Naive thymus-derived CD4-positive, alpha-beta T cell (primary cell): ENCODE measurements at places on chromosomes 5 and 9. TPM values are rescaled to one million over a fixed set of nuclear protein-coding genes. Genes with fewer than 3 reads are reported as not detected.
A peak's percentile ranks its signal among the peaks of the same experiment; 100 is the strongest.

DNA sequence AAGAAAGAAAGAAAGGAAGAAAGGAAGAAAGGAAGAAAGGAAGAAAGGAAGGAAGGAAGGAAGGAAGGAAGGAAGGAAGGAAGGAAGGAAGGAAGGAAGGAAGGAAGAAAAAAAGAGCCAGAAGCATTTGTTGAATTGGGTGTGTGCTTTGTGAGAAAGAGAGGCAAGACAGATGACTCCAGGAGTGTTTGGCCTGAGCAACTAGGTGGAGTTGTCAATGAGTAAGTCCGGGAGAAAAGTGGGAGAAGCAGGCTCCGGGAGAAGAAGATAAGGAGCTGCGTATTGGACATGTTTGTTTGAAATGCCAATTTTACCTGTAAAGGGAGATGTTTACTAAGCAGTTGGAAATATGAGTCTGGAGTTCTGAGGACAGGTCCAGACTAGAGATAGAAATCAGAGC, 15.1 kb upstream of the GCNT1 start:
- no peak overlapping the region for H3K27ac ChIP-seq
- DNase-seq, result no peak
- H3K27me3 ChIP-seq, result no peaks in the 10 kb centered on the region
- H3K4me1 ChIP-seq, result no peaks in the 10 kb centered on the region
- no peaks in the 10 kb centered on the region for H3K36me3 ChIP-seq

DNA sequence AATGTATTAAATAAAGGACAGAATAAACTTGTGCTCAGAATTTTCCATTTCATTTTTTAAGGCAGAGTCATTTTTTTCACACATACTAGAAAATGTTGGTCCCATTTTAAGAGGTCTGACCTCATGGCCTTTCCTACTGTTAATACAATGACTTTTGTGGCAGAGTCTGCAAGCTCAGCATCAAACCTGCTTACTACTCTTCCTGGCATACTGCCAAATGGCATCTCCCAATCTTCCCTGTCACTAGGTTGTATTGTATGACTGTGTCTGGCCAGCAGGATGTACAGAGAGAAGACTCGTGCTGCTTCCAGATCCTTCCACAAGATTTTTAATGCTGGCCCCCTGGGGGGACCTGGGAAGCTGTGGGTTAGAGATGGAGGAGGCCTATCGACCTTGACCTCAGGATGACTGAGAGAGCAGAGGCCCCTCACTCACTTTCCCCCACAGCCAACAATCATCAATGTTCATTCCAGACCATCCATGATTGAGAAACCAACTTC, 64.7 kb downstream of the BARX1 start:
- no peak overlapping the region for H3K4me3 ChIP-seq
- H3K36me3 ChIP-seq, result no peaks in the 10 kb centered on the region
- no peaks in the 10 kb centered on the region for H3K4me1 ChIP-seq
- no peak for DNase-seq
- H3K27ac ChIP-seq, result no peak overlapping the region
- no peaks in the 10 kb centered on the region for H3K27me3 ChIP-seq

DNA sequence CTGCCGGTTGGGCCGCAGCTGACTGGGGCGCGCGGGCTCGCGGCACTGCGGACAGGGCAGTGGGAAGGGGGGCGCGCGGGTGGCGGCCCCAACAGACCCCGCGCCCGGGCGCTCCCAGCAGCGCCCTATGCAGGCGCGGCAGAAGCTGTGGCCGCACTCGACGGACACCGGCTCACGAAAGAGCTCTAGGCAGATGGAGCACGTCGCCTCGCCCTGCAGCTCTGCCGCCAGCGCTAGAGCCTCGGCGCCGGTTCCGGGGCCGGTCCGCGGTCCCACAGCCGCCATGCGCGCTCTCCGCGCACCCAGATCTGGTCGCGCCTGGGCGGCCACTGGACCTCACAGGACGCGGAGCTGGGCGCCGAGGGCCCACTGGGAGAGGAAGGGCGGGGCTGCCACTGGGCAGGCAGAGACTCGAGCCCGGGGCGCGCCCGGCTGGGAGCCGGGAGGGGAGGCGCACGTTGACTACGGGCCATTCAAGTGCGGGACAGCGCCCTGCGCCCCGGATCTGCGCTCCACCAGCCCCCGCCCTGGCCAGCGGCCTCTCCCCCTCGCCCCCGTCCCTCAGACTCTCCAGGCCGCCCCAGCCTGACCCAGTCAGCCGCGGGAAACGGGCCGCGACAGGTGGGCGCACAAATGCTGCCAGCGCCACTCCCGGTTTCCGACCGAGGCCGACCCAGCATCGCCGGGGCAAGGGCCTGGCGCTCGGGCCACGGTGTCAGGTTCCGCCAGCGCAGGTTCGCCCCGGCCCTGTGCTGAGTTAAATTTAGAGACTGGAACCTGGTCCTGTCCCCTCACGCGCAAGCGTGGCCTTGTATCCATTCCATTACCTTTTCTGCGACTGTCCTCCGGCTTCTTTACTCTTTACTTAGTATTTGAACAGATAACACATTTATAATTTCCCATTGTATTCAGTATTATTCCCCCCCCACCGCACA, at the start of gene TRIM7:
TRIM7 (minus strand) TSS at position 371 of the 935 bp plus-strand sequence; CDS start at position 285, 86 bp downstream.
- H3K36me3 ChIP-seq, result no peaks in the 10 kb centered on the region
- H3K27me3 ChIP-seq, result peaks cover 4% of the 10 kb centered on the region
- H3K4me3 ChIP-seq, result peak within 1 kb of the TSS; percentile 67
- peaks cover 5% of the 10 kb centered on the region for H3K4me1 ChIP-seq

- no peak overlapping the region for H3K27ac ChIP-seq
- no peaks in the 10 kb centered on the region for H3K27me3 ChIP-seq
- no peak overlapping the region for H3K4me3 ChIP-seq
- no peak for DNase-seq
- peaks cover 16% of the 10 kb centered on the region for H3K4me1 ChIP-seq
- no peaks in the 10 kb centered on the region for H3K36me3 ChIP-seq
These were observed 10.0 kb downstream of the NAIF1 start for GRCh38 chr9:128056887-128057723.

The TMC1 gene
- not detected for total RNA-seq

The SLC25A2 gene
- total RNA-seq, result 1.1 TPM

The CCDC187 gene
- not detected for total RNA-seq

The NPR2 gene
- total RNA-seq, result 15.9 TPM

The GAPT gene
- 2.0 TPM for total RNA-seq

The DND1 gene
- 2.1 TPM for total RNA-seq

The IL3 gene
- total RNA-seq, result 1.3 and 2.6 TPM in 2 replicates

DNA sequence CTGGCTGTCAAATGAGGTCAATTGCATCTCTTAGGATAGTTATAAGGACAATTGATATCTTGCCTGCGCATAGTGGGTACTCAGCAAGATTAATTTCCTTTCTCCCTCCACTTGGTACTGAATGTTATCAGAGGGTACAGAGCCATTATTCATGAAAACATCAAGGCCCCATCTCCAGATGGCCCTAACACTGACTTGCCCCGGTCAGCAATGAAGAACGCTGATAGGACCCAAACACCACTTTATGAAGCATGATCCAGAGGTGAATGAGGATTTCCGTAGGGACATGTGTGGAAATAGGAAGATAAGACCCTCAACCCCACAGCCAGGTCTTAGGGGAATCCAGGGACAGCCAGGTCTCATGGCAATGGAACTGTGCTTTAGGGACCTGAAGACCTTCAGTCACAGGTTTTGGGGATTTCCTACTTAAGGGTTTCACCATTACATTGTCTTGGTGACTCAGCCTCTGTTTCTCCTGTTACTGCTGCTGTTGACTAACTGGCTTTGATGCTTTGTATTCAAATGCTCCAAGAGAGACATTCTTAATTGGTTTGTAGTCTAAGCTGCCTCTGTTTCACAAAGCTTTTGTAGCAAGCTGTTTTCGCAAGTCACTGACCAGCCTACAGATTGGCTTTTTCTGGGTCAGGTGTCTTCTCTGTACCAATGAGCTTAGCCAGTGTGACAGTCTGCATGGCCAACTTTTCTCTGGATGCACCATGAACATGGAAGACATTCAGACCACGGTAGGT, 35.3 kb upstream of the IQGAP2 start:
- no peak overlapping the region for H3K4me3 ChIP-seq
- no peaks in the 10 kb centered on the region for H3K27me3 ChIP-seq
- DNase-seq, result no peak

- H3K4me3 ChIP-seq, result no peak overlapping the region
- H3K27me3 ChIP-seq, result no peaks in the 10 kb centered on the region
- H3K27ac ChIP-seq, result no peak overlapping the region
- no peaks in the 10 kb centered on the region for H3K36me3 ChIP-seq
These were observed 114.8 kb downstream of the HSD17B3 start for GRCh38 chr9:96187151-96187555.

- DNase-seq, result no peak
- H3K36me3 ChIP-seq, result no peaks in the 10 kb centered on the region
- no peak overlapping the region for H3K4me3 ChIP-seq
These were observed 4.2 kb upstream of the FIBCD1 start for GRCh38 chr9:130943221-130943620.

GRCh38 chr5:146797658-146798057, 80.9 kb downstream of the PPP2R2B start:
- no peaks in the 10 kb centered on the region for H3K4me1 ChIP-seq
- H3K27me3 ChIP-seq, result no peaks in the 10 kb centered on the region
- H3K27ac ChIP-seq, result no peak overlapping the region
- H3K4me3 ChIP-seq, result no peak overlapping the region
- H3K36me3 ChIP-seq, result no peaks in the 10 kb centered on the region
- DNase-seq, result no peak

DNA sequence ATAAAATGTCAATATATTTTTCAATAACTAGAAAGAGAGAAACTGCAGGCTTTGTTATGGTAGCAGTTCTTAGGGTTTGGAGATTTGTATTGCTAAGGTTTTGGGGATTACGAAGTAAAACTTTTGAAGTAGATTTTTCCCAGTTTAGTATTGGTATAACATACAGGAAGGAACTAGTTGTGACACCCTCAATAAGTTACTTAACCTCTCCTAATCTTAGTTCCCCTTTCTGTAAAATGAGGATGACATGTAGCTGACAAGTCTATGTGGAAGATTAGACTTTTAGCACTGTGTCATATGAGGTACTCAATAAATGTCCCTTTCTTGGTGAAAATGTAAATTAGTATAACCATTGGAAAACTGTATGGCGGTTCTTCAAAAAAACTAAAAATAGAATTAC, 73.4 kb upstream of the ATG10 start:
- no peaks in the 10 kb centered on the region for H3K36me3 ChIP-seq
- no peak overlapping the region for H3K27ac ChIP-seq
- H3K27me3 ChIP-seq, result no peaks in the 10 kb centered on the region
- no peak for DNase-seq
- H3K4me3 ChIP-seq, result no peak overlapping the region

- H3K4me3 ChIP-seq, result no peak overlapping the region
- no peaks in the 10 kb centered on the region for H3K4me1 ChIP-seq
- no peaks in the 10 kb centered on the region for H3K36me3 ChIP-seq
- no peak overlapping the region for H3K27ac ChIP-seq
- no peak for DNase-seq
These were observed 311.1 kb upstream of the CHD1 start for GRCh38 chr5:99239826-99240360.

DNA sequence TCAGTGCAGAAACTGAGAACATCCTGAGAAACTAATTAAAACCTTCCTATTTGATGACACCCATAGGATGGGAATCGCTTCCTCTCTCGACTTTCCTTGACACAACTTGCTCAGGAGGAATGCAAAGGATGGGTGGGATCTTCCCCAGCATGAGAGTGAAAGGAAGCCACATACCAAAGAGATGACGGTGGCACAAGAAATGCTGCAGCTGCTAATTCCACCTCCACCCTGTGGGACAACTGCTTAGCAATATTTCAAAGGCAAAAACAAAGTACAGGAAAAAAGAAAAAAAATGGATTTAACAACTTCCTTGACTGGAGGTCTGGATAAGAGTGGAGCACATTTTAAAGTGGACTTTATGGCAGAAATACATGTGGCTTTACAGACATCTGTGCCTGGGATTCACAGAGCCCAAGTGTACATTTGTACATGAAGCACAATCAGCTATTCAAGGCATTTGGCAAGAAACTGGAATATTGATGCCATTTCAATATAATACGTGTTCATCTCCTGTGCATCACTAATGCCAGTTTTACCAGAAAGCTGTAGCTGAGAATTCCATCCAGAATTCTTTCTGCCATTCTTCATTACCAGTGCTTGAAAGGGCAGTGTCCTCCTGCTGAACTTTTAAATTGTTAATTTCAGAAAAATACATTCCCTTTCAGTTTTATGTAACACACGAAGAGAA, 359.2 kb upstream of the ACTBL2 start:
- H3K4me3 ChIP-seq, result no peak overlapping the region
- H3K27ac ChIP-seq, result no peak overlapping the region
- DNase-seq, result no peak

GRCh38 chr9:3329361-3329760, 196.4 kb downstream of the RFX3 start:
- no peaks in the 10 kb centered on the region for H3K36me3 ChIP-seq
- no peaks in the 10 kb centered on the region for H3K4me1 ChIP-seq
- H3K4me3 ChIP-seq, result no peak overlapping the region
- DNase-seq, result no peak
- H3K27ac ChIP-seq, result no peak overlapping the region

- no peaks in the 10 kb centered on the region for H3K36me3 ChIP-seq
- no peak for DNase-seq
- no peak overlapping the region for H3K4me3 ChIP-seq
- H3K27me3 ChIP-seq, result no peaks in the 10 kb centered on the region
- no peak overlapping the region for H3K27ac ChIP-seq
These were observed 207.0 kb downstream of the DMAC1 start for GRCh38 chr9:7592321-7593316.

DNA sequence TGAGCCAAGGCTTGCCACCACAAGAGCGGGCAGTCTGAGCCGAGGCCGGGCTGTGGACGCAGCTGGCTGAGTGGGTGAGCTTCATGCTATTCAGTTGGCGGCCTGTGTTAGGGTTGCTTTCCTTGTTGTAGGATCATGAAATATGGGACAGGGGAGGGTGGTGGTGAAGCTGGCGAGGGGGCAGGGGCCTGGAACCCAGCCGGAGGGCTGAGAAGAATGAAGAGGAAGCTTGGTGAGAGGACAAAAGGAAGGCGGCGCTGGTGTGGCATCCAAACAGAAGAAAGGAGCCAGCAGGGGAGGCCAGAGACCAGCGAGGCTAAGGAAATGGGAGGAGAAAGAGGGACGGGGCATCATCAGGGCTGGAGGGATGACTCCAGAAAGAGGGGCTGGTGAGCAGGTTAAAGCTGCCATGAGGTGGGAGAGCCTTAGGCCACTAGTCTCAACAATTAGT, 18.3 kb downstream of the RALGPS1 start:
- no peaks in the 10 kb centered on the region for H3K4me1 ChIP-seq
- no peak overlapping the region for H3K4me3 ChIP-seq
- H3K27me3 ChIP-seq, result no peaks in the 10 kb centered on the region
- DNase-seq, result no peak

The NAIP gene
- total RNA-seq, result 69.9 TPM

- peak overlapping the region; percentile 81 for H3K27ac ChIP-seq
- H3K4me3 ChIP-seq, result no peak overlapping the region
- H3K4me1 ChIP-seq, result peaks cover 27% of the 10 kb centered on the region
- DNase-seq, result peak; percentile 46
These were observed 17.8 kb downstream of the NANS start for GRCh38 chr9:98074115-98074990.

GRCh38 chr5:32520972-32521371, 64.4 kb upstream of the SUB1 start:
- H3K36me3 ChIP-seq, result no peaks in the 10 kb centered on the region
- no peak overlapping the region for H3K4me3 ChIP-seq
- no peaks in the 10 kb centered on the region for H3K4me1 ChIP-seq

- DNase-seq, result no peak
- H3K4me1 ChIP-seq, result no peaks in the 10 kb centered on the region
- no peaks in the 10 kb centered on the region for H3K27me3 ChIP-seq
- no peaks in the 10 kb centered on the region for H3K36me3 ChIP-seq
These were observed 584.5 kb downstream of the ACTL7B start for GRCh38 chr9:108271236-108271635.

The ACTBL2 gene
- total RNA-seq, result not detected

The FBXO10 gene
- 2.6 TPM for total RNA-seq

The GLDC gene
- not detected for total RNA-seq
